Activated CD4-positive, alpha-beta T cell treated with anti-CD3 and anti-CD28 coated beads for 36 hours (primary cell): ENCODE measurements at places on chromosomes 2 and 18.

- DNase-seq: no peak
Observed at GRCh38 chr2:69983392-69983966, 22.0 kb upstream of the ASPRV1 start.

- peak; percentile 64 for DNase-seq
Observed at GRCh38 chr2:190088917-190089316, 26.4 kb upstream of the MSTN start.

DNA sequence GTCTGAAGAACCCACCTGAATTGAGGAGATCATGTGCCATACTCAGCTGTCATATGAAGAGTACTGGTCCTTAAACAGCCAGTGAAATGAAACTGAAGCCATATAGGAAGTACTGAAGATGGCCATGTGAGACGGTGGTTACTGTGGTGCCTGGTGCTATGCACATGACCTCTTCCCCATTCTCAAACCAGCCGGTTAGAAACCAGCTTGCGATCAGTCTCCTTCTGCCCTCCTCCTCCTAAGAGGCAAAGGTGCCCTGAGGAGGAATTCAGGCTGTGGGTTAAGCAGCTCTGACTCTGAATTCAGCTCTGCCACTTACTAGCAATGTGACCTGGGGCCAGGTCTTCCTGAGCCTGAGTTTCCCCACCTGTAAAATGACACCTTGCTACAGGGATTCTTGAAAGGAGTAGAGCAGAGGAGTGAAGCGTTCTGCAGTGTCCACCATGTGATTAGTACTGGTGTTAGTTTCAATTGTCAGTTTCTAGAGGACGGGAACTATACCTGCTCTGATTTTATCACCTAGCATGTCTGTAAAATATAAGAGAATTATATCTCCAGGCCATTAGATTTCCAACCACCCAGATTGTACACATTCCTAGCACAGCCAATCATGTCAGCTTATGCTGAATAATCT lies 5.1 kb downstream of the FECH start:
- DNase-seq: no peak

GRCh38 chr2:207332480-207333212 lies 166.9 kb upstream of the KLF7 start:
- DNase-seq: no peak

DNA sequence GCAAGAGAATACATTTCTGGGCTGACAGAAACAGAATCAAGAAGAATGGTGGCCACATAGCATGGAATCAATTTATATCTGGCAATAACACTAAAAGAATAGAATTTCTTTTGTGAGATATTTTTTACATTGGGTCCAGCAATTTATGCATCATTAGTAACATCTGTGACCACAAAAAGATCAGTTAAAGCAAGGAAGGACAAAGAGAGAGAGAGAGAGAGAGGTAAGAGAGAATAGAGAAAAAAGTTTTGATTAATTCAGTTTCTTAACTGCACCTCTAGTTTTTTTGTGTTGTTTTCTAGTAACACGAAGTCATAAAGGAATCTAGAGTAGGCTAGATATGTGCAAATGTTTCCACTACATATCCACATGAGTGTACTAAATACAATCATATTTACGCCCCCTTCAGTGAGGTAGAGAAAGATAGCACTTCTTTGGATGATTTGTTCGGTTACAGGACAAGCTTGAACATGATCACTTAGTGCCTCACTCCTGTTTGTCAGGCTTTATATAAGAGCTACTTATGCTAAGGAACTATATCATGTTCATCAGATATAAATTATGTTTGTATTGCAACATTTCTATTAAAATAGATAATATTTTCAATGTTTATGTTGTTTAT lies 247.4 kb upstream of the COL3A1 start:
- no peak for DNase-seq

- DNase-seq: no peak
Observed at GRCh38 chr2:189287982-189288521, 108.5 kb upstream of the COL5A2 start.

DNA sequence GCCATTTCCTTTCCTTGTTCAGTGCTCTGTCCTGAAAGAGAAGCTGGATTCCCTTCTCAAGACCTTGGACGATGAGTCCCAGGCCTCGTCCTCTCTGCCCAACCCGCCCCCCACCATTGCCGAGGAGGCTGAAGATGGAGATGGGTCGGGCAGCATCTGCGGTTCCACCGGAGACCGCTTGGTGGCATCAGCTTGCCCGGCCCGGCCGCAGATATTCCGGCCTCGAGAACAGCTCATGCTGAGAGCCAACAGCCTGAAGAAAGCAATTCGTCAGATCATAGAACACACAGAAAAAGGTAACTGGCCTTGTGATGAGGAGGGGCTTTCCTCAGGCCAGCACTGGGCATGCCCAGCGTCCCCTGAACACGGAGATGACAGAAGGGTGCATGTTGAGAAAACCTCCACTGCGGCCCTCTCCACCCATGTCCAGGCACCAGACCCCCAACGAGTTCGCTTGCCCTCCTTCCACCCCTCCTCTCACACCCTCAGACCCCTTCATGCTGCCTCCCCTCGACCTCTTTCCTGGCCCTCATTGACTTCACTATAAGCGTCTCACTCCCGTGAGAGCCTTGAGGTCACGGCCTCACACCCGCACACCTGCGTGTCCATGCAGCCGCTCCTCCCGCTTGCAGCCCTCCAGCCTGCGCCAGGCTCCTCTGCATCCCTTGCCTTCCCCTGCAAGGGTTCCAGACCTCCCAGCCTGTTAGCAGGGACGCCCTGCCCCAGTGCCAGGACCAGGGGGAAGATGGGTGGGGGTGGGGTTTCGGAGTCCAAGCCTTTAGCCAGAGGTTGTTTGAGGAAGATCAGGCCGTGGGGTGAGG lies 95.0 kb downstream of the DGKD start:
- no peak for DNase-seq

DNA sequence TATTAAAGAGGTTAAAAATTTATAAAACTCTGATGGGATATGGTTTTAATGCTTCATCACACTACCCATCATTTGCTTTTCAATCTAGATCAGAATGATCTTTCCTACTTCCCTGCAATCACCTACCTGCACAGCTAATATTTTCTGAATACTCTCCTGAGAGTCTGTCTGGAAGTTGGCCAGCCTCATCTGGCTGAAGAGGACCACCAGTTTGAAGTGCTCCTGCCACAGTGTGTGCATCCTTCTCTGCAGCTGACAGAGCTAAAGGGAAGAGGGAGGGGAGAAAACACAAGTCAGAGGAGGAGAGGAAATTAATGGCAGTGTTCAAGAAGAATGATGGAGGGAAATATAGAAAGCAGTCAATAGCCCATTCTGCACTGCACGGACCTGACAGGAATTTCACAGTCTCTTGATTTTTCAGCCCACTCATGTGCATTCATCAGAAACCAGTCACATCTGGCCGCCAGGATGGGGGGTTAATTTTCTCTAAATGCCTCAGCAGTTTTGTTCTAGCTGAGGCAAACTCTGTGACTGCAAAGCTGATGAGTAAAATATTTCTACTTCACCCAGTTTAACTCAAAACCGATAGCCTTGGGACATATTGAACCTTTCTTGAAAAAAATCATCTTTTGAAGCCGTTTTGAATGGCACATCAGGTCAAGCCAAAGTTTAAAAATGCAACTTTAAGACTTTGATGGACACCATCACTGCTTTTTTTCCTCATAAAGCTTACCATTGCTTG lies 201.8 kb upstream of the KLHL14 start:
- DNase-seq: no peak

GRCh38 chr2:207491086-207491485 lies 38.7 kb upstream of the CREB1 start:
- no peak for DNase-seq

- DNase-seq: no peak
Observed at GRCh38 chr2:131153529-131153928, 48.4 kb downstream of the PLEKHB2 start.

GRCh38 chr2:17680119-17680518 lies 73.5 kb downstream of the SMC6 start:
- no peak for DNase-seq

DNA sequence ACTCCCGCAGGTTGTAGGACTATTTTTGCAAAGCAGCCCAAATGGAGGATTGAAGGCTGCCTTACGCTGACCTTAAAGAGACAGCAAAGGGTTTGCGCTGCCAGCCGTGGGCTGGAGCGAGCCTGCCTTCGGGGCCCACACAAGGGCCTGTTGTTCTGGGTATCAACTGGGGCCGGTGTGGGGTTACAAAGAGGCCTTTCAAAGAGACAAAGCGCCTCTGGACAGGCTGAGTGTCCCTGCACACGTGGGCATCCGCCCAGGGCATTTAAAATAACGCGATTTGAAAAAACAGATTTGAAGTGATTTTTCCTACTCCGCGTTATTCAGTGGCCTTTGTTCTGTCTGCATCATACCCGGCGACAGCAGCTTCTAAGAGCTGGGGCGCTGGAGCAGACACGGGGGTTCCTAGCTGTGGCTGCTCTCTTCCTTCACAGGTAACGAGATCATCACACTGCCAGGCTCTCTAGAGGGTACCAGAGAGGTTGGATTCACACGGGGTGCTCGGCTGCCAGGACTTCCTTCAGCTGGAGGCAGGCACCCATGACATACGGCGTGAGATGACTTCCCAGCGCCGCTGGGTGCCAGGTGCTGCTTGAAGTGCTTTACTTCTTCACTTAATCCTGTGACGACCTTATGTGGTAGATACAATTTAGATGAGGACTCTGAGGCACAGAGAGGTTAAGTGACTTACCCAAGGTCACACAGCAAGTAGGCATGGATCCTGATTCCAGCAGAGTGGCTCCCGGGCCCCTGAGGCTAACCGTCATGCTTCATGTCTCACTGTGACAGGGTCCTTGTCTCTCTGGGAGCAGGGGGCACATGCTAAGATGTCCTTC lies 32.2 kb downstream of the MAL start:
- peak; percentile 16 for DNase-seq

DNA sequence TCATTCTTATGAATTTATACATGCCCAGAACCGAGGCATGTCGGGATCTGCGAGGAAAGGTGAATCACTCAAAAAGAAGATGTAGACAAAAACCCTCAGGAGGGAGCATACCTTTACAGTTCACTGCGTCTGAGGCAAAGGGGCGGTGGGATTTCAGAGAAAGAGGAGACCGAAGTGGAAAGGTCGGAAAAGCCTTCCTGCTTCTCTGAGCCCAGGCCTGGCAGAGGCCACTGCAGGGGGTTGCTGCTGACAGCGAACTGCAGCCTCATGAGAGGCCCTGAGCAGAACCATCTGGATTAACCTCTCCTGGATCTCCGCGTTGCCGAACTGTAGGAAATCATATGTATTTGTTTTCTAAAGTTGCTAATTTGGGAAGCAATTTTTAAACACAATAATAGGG lies 713.1 kb upstream of the SOX11 start:
- no peak for DNase-seq

GRCh38 chr2:42601076-42601475 lies 32.6 kb downstream of the MTA3 start:
- no peak for DNase-seq

DNA sequence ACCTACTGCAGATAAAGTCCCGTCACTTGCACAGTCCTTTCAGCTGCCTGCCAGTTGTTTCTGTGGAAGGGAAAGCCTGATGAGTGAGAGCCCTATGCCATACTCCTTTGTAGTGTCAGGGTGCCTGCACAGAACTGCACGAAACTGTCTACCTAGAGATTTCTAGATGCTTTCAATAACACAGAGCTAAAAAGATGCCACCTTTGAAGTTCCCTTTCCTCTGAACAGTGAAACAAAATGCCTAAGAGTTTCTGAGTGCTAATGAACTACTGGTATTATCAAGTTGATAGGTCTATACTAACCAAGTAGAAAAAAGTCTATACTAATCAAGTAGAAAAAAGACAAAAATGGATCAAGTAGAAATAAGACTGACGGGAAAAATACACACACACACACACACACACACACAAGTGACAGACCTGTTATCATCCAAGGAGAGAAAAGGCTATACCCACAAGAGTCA lies 79.0 kb downstream of the TLK1 start:
- peak; percentile 48 for DNase-seq

DNA sequence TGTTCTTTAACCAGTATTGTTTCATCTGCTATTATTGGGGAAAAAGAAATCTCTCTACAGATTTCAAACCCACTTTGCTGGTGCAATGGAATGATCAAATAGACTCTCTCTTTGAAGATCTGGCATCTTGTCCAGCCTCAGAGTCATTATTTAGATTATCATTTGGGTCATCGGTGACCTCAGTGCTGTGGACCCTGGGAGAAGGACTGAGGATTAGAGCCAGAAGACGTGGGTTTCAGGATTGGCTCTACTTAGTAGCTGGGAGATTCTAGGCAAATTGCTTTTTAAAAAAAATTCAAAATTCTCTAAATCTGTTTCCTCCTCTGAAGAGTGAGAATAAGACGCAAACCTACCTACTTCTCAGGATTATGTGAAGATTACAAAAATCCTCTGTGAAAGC lies 107.6 kb upstream of the CTAGE1 start:
- no peak for DNase-seq

DNA sequence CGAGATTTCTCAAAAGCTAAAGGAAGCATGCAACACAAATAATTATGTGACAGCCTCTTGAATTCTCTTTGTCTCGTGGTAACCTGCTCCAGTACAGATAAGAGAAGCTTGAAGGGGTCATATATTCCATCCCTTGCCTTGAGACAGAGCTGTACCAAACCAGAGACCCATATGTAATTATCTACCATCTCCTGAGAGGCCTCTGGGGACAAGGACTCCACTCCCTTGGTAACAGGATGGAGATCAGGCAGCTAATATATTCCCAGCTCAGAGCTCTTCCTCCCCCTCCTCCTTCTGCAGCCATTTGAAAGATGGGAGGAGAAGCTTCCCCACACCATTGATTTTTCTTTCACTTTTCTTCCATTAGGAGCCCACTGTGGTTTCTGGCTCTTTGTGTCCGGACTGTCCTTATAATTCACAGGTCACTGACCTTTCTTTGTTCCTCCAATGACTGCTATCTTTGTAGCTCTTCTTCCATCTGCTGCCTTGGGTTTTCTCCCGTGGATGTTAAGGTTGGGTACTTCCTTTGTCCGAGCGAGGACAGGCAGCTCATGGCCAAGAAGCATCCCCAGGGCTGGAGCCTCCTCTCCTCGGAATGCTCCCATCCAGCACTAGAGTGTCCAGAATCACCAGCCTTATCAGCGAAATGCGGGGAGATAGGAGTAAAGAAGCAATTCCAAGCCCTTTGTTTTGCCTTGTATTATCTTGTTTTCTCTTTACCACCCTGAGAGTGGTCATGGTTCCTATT lies 72.6 kb upstream of the STPG4 start:
- no peak for DNase-seq

DNA sequence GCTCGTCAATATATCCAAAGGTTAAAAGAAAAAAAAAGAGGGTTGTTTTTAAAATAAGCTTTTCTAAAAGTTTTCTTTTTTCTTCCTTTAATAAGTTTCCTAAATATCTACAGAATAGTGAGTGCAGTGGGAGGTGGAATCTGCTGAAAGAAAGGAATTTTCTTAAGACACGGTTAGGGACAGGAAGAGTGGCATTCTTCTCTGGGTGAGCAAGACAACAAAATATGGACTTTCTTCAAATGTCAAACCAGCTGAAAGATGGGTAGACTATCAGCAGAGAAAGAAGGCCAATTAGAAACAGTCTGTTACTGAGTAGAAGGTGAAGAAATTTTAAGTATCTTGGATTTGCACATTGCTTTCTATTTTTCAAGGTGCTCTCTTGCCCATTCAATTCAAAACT lies 222.7 kb upstream of the PIK3C3 start:
- no peak for DNase-seq

DNA sequence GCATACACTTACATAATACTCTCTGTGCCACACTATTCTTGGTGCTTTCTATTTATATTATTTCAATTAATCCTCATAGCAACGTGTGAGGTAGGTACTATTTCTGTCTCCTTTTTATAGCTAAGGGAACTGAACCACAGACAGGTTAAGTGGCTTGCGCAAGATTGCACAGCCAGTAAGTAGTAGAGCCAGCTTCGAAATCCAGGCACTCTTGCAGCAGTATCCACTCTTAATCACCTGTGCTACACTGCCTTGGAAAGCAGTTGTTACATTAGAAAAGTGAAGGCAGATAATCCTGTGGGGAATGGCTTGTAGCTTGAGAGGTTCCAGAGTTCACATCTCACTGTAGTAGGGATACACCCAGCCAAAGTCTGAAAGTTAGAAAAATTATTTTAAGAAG lies 198.3 kb downstream of the LDLRAD4 start:
- DNase-seq: no peak
